ENCODE measurements at places on chromosomes 4 and X.

DNA sequence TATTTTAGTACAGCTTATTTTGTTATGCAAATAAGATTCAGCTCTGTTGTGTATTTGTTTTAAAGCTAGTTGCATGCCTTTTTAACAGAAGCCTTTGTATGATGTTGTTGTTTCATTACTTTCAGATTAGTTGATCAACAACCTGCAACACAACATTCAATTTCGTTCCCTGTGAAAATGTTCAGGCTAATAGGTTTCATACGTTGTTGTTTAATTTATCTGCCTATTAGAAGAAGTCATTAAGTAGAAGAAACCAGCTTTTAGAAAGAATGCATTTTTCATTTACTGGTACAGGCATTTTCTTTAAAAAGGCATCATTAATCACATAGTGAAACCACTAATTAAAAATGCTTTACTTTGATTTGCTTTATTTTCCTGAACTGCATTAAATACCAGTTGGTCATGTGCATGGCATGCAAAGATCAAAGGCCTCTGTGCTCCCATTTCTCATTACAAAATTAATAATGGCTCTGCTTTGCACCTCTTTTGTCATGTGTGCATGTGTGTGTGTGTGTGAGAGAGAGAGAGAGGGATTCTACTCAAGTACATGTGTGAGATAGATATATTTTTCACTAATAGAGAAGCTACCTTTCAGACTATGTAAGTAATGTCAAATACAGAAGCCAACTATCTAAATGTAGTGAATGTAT lies 29.2 kb upstream of the CTSO start:
- DNase-seq, result no peak

- DNase-seq, result no peak
These were observed 24.7 kb downstream of the TLR10 start for GRCh38 chr4:38757945-38758600.

- no peak for DNase-seq
These were observed 212.0 kb downstream of the COMMD8 start for GRCh38 chr4:47251348-47252135.

- no peak for DNase-seq
These were observed 76.2 kb upstream of the CD99 start for GRCh38 chrX:2614911-2615310.

DNA sequence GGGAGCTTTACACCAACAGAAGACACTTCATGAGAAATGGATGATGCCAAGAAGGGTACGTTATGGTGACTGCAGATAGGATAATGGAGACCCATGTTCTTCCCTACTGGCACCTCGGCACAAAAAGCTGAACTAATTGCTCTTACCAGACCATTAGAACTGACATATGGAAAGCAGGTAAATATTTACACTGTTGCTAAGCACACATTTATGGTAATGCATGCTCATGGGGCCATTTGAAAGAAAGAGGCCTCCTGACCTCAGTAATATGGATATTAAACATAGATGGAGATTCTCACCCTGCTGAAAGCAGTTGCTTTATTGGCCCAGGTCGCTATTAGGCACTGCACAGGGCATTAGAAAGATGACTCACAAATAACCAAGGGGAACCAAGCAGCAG lies 1759.6 kb downstream of the C4orf33 start:
- DNase-seq, result no peak

GRCh38 chrX:71922686-71923085 lies 12.0 kb downstream of the NHSL2 start:
- no peak for DNase-seq

- DNase-seq, result no peak
These were observed 19.8 kb upstream of the HSFX4 start for GRCh38 chrX:149909324-149910177.

- no peak for DNase-seq
These were observed 54.4 kb upstream of the ACTRT1 start for GRCh38 chrX:128106630-128107029.

GRCh38 chr4:62495032-62495431 lies 1294.9 kb downstream of the ADGRL3 start:
- DNase-seq, result no peak

- DNase-seq, result no peak
These were observed 180.7 kb upstream of the TENM3 start for GRCh38 chr4:182062458-182062857.

- no peak for DNase-seq
These were observed 144.5 kb downstream of the PPARGC1A start for GRCh38 chr4:23745377-23745776.
